ENCODE measurements at places on chromosomes 1 and 21.

DNA sequence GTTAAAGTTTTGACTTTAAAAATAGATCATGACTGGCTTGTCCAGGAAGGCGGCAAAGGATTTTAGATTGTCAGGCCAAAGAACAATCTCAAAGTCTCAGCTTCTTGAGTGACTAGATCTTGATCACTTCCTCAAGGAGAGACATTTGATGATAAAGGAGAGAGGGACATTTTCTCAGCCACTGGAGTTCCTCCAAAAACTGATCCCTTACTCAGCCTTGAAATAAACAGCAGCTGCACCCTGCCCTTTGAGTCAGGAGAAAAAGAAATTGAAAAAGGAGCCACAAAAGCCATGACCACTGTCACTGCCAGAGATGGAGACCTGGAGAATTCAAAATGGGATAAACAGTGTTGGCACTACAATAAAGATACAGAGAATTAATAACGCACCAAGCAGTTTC, 288.4 kb upstream of the PRMT6 start:
- no peak for DNase-seq

DNA sequence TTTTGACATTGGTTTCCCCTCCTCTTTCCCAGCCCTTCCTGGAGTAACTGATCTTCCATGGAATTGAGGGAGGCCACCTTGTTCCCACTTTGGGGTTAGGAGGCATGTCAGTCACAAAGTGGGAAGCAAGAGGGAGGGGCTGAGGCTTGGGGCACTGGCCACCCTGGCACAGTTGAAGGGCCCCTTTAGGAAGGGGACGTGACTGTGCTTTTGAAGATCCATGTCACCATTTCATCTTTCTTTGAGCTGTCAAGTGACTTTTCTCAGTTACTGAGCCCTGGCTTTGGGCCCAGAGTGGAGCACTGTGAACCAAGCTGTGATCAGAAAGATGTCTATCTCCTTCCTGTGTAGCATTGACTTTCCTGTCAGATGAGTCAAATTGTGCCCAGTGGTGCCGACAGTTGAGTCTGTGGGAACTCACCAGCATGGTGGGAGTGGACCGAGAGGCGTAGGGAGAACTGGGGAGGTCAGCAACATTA, 38.5 kb upstream of the TDRD10 start:
- DNase-seq, result no peak

GRCh38 chr1:233442026-233442780, 114.7 kb downstream of the MAP3K21 start:
- DNase-seq, result no peak

DNA sequence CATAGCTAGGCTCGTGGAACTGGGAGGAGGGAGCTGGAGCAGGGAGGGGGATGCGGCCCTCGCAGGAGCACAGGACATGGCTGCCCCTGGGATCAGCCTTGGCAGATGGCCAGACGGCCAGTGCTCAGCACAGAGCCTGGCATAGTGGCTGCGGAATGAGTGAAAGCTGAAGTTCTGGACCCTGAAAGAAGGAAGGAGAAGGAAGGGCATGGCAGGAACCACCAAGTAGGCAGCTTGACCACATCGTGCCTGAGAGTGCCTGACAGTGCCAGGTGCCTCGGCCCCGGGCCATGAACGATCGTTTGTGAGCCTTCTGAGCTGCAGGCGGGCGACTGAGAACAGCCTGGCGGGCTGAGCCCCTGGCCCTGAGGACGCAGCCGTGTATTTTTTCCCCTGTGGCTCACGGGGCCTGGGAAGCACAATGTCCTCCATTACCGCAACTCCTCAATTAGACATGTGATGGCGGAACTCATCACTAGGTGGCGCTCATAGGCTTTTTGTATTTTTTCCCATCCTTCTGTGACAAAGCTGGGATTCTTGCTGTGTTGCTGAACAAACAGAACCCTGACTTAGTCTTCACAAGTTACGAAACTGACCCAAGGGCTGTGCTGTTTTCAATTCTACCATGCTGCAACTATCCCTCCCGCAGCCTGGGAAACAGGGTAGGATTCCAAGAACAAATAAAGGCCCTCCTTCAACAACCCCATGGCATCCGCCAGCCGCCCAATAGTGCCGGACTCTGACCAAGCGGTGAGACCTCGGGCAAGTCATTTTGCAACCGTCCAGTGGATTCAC, 29.9 kb upstream of the TMEM61 start:
- peak; percentile 66 for DNase-seq

- DNase-seq, result no peak
Measured at GRCh38 chr21:36403713-36404112, 18.5 kb downstream of the CHAF1B start.

GRCh38 chr1:207085887-207086286, 2.8 kb upstream of the C4BPB start:
- no peak for DNase-seq

- DNase-seq, result no peak
Measured at GRCh38 chr1:222557574-222557973, 9.7 kb upstream of the HHIPL2 start.

GRCh38 chr1:53651356-53651755, 87.6 kb downstream of the GLIS1 start:
- no peak for DNase-seq

DNA sequence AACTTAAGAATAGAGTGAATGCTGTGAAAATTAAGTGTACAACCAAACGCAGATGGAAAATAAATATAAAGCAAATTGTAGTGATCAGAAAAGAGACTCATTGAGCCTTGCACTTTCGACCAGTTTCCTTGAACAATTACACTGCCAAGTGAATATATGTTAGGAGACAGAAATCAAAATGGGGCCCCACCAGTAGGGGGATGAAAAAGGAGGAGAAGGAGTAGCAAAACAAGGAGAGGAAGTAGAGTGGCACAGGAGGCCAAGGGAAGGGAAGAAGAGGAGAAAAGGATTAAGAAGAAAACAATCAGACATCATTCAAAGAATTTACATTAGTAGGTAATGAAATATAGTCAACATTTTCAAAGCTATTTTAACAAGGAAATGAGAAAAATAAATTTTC, 1770.6 kb downstream of the PLA2G4A start:
- no peak for DNase-seq

DNA sequence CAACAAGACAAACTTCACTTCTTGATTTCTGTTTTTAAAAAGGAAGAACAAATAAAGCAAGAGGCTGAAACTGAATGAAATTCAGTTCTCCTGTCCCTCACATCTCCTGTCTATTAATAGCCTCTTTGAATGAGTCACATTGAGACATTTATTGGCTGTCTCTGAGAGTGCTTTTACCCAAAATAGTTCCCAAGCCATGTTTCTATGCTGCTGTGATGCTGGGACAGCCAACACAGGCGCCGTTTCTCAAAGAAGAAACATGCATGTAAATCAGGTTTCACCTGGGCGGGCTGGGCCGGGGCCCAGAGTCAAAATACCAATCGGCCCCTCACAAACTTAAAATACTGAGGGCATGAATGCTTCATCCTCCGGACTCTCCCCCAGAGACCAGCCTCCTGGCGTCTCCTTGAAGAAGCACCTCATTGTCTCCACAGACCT, 105.2 kb downstream of the EDEM3 start:
- no peak for DNase-seq

GRCh38 chr1:112862753-112863426, 93.1 kb downstream of the SLC16A1 start:
- DNase-seq, result peak; percentile 69

- DNase-seq, result no peak
Measured at GRCh38 chr1:234486858-234487840, 8.2 kb upstream of the TARBP1 start.

DNA sequence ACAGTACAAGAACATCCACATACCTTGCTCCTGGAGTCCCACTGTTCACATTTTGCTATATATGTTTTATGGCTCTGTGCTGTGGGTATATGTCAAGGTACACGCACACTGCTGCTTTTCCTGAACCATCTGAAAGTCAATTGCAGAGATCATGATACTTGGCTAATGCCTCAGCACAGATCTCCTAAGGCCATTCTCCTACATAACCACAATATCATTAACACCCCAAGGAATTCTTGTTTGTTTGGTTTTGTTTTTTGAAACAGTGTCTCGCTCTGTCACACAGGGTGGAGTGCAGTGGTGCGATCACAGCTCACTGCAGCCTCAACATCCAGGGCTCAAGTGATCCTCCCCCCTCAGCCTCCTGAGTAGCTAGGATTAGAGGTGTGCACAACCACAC, 16.0 kb downstream of the CTNNBIP1 start:
- DNase-seq, result no peak

DNA sequence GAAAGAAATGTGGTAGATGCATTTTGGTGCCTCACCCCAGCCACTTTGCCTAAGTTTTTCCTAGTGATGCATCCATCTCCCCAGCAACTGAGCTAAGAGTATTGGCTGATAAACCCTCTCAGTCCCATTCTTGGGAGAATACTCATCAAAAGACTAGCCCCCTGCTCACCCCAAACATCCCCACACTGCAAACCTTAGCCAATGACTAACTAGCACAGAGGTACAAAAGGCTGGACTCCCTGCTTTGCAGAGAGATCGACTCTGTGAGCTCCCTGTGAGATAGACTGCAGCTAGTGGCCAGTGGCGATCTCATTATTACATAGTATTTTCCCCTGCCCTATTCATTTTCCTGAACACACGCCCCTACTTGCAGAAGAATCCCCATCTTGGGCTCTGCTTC, 155.3 kb downstream of the HHIPL2 start:
- no peak for DNase-seq

GRCh38 chr1:7400566-7400965, 370.5 kb upstream of the VAMP3 start:
- DNase-seq, result no peak

DNA sequence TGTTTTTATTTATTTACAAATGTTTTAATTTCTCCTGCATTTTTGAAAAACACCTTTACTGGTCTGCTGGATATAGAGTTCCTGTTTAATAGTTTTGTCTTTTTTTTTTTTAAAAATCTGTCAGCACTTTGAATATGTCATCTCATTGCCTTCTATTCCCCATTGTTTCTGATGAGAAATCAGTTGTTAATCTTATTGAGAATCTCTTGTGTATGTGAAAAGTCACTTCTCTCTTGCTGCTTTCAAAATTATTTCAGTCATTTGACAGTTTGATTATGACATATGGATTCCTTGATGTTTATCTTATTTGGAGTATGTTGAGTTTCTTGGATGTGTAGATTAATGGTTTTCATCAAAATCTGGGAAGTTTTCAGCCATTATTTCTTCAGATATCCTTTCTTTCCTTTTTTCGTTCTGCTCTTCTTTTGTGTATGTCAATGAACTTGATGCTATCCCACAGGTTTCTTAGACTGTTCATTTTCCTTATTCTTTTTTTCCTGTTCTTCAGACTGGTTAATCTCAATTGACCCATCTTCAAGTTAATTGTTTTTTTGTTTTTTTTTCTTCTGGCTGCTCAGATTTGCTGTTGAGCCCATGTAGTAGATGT, 51.2 kb upstream of the CCDC190 start:
- DNase-seq, result no peak

DNA sequence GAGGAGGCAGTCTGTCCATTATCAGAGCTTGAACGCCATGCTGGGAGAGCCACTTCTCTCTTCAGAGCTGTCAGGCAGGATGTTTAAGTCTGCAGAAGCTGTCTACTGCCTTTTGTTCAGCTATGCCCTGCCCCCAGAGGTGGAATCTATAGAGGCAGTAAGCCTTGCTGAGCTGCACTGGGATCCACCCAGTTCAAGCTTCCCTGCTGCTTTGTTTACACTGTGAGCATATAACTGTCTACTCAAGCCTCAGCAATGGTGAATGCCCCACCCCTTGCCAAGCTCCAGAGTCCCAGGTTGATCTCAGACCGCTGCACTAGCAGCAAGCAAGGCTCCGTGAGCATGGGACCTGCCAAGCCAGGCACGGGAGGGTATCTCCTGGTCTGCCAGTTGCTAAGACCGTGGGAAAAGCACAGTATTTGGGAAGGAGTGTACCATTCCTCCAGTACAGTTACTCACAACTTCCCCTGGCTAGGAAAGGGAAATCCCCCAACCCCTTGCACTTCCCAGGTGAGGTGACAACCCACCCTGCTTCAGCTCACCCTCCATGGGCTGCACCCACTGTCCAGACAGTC, 32.5 kb downstream of the RGS13 start:
- no peak for DNase-seq

DNA sequence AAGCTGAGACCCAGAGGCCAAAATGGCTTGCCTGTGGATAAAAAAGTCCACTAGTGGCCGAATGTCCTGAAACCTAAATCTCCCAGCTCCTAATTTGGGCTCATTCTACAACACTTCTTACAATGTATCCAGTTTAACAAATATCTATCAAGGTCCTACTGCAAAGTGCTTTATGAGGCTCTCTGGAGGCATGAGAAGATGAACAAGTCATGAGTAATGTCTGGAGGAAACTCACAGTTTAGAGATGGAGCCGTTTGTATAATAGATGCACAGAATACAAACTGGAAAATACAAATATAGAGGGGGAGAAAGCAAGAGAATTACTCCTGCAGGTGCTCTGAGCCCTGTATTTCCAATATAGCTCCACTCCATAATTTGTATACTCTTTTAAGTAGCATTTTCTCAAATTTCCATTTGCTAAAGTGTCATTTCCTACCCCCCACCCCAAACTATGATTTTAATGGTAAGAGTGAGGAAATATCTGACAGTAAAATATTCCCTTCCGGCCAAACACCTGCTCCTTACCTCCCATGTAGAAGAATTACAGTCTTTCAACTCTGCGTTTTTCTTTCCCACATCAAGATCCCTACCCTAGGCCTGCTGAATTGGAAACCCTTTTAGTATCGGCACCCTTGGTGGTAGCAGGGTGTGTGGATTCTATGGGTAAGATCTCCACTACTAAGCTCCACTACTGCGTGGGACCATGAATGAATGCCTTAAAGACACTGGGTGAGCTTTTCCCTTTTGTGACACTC, 3.3 kb upstream of the ADAMTS5 start:
- DNase-seq, result no peak

DNA sequence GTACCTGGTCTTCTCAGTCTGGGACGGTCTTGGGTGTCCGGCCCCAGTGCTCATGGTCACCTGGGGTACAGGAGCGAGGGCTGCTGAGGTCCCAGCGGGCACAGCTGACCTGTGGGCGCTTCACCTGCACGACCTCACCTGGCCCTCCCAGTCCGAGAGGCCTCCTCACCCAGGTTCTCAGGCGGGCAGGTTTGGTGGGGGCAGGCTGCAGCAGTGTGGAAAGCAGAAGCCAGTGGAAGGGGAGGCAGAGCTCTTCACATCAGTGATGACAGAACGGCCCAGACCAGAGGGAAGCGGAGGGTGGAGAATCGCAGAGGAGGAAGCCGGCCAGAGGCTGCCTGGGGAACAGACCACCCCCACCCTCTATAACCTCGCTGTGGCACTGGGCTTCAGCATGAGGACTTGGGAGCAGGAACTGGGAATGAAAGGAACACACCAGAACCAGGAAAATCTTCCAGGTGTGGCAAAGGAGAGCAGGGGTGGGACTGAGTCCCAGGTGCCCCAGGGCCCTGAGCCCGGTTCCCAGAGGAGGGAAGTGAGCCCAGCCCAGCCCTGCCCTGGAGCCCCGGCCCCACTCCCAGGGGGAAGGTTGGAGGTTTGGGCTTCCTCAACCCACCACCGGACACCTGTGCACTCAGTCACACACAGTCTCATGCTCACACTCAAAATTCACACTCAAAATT, 265.2 kb upstream of the VAMP3 start:
- no peak for DNase-seq
